ENCODE measurements at places on chromosomes 2 and 18.

DNA sequence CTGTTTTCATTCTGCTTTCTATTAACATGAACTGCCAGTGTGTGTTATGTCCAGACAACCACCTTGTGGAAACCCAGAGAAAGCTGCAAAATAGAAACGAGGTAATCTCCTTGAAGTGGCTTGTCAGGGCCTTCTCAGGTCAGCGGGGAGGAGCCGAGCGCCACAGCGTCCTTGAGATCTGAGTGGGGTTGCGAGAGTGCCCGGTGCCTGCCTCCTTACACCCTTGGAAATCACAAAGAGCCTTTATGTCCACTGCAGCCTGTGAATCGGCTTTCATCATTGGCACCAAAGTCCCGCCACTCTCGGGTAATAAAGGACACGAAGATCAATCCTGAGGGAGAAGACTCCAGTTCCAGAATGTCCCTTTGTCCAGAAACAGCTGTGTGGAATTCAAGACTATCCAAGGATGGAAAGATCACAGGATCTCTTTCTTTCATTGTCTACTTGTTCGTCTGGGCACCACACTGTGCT lies 135.2 kb downstream of the HRH4 start:
- DNase-seq: no peak

DNA sequence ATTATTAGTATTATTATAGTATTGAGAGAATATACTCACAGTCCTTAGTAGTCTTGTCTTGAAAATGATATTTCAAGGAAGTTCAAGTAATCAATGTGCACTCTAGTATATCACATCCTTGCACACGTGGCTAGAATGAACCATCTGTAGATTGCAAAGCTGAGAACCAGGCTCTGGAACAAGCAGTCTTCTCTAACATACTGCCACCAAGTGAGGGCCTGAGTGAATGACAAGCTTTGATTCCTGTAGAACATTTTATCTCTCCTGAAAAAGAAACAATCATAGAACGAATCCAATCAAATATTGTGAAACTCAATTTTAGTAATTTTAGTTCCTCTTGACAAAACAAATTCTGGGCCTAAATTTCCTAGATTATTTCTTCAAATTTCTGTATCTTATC lies 55.3 kb upstream of the SULT1C3 start:
- no peak for DNase-seq

GRCh38 chr18:66558773-66559172 lies 45.1 kb downstream of the CDH19 start:
- no peak for DNase-seq

DNA sequence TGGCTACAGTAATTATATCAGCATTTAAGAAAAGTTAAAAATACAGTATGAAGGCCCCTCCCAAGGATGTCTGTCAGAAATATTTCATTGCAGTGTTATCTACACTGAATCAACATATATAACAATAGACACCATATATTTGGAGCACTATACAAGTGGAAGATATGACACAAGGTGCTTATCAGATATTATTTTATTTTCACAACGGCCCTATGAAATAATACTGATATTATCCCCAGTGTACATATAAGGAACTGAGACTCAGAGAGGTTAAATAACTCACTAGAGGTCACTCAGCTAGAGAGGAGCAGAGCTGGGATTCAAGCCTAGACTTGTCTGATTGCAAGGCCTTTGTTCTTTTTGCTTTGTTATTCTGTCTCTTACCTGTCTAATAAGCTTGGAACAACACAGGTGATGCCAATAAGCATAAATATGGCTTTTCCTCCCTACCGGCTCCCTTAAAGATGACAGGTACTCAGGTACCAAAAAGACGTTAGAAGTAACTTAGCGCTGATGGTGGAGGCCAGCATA lies 4.7 kb upstream of the SLC40A1 start:
- no peak for DNase-seq

DNA sequence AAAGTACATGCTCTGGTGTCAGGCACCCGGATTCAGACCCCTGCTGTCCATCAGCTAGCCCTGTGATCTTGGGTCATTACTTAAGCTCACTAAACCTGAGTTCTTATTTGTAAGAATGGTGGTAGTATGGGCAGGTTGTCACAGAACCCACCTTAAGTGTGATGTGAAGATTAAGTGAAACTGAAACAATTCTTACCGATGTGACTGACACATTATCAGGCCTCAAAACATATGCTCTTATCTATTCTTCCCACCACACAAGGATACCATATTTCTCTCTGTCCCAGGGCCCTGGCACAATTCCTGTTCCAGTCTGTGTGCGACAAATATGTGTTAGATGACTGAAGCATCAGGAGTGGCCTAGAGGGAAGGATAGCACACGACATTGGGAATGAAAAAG lies 11.0 kb upstream of the CDC42EP3 start:
- DNase-seq: no peak

- no peak for DNase-seq
Measured at GRCh38 chr2:149223472-149224095, 106.8 kb upstream of the LYPD6 start.

DNA sequence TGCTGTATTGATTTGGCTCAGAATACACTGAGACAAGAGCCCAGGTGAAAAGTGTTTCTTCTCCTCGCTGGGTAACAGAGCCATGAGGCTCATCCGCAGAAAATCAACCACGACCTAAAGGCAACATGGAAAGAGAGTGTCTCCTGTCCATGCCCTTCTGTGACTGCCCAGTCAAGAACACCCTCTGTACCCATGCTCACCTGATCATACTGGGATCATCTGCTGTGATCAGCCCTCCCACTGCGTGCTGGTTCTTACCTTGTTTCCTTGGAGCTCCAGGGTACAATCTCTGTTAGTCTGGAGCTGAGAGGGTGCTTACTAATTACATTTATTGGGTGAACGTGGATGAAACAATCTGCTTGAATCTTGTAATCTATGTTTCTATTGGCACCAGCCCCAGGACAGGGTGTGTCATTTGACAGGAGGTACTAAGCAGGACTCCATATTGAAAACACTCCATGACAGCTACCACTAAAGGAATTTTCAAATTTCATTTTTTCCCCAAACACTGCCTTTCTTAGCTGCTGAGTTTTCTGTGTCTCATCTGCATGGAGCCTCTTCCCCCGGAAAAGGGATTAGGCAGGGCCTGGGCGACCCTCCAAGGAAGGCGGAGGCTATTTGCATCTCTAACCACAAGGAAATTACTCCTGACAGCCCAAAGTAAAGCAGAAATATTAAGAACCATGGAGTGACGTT lies 39.7 kb upstream of the GRP start:
- DNase-seq: no peak

GRCh38 chr18:69469444-69469919 lies 68.8 kb downstream of the DOK6 start:
- no peak for DNase-seq

- DNase-seq: no peak
Measured at GRCh38 chr2:20378891-20379519, 28.4 kb upstream of the PUM2 start.

DNA sequence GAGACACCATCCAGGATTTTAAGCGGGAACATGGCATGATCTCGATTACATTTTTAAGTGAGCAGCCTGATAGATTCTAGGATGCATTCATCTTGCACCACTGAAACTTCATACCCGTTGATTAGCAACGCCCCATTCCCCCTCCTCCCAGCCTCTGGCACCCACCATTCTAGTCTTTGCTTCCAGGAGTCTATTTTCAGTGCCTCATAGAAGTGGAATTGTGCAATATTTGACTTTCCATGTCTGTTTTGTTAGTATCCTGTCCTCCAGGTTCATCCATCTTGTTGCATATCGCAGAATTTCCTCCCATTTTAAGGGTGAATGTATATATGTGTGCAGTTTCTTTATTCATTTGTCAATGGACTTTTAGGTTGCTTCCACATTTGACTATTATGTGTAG lies 20.9 kb upstream of the SLC66A3 start:
- no peak for DNase-seq

DNA sequence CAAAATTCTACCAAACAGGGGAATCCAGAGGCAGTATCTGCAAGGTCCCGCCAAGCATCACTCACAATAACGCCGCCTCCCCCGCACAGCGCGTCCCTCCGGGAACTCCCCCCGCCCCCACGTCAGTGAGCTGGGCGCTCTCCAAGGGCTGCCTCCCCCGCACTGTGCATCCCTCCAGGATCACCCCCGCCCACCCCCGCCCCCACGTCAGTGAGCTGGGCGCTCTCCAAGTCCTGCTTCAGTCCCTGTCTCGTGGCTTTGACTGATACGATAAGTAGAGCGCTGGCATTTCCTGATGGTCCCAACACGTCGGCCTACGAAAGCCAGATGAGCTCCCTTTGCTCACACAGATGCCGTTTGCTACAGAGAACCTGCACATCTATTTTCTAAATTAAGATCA lies 130.7 kb upstream of the TPO start:
- no peak for DNase-seq

- no peak for DNase-seq
Measured at GRCh38 chr2:107777974-107778373, 48.7 kb upstream of the RGPD4 start.

- DNase-seq: no peak
Measured at GRCh38 chr2:58896638-58897037, 655.5 kb upstream of the FANCL start.

DNA sequence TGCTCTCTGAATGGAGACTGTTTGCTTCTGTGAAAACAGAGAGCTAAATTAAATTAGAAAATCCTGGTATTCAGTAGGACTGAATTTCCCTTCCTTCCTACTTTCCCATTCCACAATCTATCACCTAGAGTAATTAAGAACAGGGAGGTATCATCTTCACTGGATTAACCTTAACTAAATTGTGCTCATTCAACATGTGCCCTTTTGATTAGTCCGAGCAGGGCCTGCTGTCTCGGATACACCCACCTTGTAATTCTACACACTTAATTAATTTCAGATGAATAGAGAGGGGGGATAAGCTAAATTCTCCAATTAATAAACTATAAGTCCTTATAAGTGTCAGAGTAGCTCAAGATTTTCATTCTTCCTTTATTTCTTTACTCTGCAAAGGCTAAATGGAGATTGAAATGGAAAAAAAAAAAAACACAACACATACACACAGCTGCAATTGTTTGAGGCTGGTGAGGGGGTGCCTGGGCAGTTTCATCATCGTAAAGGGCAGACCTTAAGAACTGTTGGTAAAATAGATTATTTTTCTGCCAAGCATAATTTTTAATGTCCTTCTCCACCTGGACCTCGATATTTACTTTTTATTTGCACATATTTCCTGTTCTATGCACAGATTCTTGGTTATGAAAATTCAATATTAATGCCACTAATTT lies 157.1 kb upstream of the SIX2 start:
- DNase-seq: no peak

GRCh38 chr2:23633966-23634365 lies 249.0 kb downstream of the KLHL29 start:
- no peak for DNase-seq

- no peak for DNase-seq
Measured at GRCh38 chr2:225402210-225402776, 2.8 kb downstream of the NYAP2 start.

- no peak for DNase-seq
Measured at GRCh38 chr2:217116610-217117009, 256.7 kb upstream of the TNP1 start.

GRCh38 chr2:173997753-173998152 lies 32.6 kb upstream of the SP3 start:
- no peak for DNase-seq

- no peak for DNase-seq
Measured at GRCh38 chr18:50079571-50080295, 115.2 kb downstream of the MYO5B start.

DNA sequence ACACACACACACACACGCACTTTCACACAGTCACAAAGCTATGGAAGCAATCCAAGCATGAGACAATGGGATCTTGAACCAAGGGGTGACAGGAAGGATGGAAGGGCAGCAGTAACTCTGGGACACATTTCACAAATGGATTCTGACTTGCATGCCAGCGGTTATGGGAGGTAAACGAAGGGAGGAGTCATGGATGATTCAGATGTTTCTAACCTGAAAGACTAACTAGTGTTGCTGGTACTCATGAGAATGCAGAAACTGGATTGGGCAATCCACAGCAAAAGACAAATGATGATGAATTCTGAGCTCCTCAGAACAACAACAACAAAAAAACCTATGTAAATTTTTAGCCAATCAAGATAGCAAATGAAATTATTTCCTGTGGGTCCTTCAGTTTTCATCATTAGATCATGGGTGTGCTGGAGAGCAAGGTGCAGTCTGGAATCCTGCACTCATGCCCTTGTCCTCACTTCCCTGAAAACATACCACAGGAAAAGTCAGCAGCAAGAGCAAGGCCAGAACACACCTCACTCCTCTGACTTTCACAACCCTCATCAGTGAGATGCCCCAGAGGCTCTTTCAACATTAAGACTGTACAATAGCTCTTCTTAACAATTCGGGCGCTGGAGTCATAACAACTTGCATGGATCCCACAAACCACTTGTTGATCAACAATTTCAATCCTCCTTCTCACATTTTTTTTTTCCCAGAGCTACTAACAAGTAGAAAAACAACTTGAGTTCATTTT lies 32.6 kb downstream of the ABCA12 start:
- DNase-seq: no peak

DNA sequence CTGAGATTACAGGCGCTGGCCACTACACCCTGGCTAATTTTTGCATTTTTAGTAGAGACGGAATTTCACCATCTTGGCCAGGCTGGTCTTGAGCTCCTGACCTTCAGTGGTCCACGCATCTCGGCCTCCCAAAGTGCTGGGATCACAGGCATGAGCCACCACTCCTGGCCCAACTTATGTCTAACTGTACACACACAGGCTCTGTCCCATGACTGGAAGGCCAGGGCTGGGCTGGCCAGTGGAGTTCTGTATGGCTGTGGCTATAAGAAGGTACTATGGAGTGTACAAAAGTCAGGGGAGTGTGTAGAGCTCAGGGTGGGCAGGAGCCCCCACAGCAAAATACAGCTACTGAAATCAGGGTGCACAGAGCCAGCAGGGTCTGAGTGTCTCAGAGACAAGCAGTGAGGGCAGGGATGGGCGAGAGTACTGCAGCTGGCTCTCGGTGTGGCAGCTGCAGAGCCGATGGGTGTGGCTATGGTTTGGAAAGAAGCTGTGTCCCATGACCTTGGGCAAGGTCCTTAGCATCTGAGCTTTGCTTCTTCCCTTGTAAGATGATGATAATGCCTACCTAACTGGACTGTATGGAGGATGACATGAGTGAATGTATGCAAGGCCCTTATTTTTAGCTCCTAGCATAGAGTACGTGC lies 10.4 kb upstream of the MSGN1 start:
- DNase-seq: no peak

DNA sequence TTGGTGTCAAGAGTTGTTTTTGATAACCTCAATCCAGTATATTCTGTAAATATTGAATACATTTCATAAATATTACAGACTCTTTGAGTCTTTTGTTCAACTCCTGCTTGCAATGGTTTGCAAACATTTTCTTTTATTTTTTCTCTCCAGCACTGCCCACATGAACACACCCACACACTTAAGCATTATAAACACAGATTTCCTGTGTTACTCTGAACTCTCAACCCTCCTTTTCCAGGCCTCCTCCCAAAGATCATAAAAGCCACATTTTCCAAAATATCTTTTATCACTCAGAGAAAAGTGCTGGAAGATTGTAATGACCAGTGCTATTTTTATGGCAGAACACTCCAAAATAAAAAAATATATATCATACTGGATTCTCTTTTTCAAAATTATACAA lies 20.5 kb downstream of the ARHGAP25 start:
- no peak for DNase-seq

- DNase-seq: no peak
Measured at GRCh38 chr2:233225230-233226068, 26.0 kb upstream of the ATG16L1 start.

GRCh38 chr2:145897151-145897550 lies 1377.2 kb upstream of the ZEB2 start:
- no peak for DNase-seq

GRCh38 chr18:28039691-28040090 lies 137.2 kb downstream of the CDH2 start:
- DNase-seq: no peak

- no peak for DNase-seq
Measured at GRCh38 chr2:51324051-51324450, 292.1 kb upstream of the NRXN1 start.
